ENCODE measurements at places on chromosomes 11 and 22. TPM values are rescaled to one million over a fixed set of nuclear protein-coding genes. Genes with fewer than 3 reads are reported as not detected.

The SUSD2 gene
- polyA plus RNA-seq, result 3.5 TPM

The LINC01488 gene
- polyA plus RNA-seq, result 0.23 TPM

The C1QTNF5 gene
- 23.9 TPM for polyA plus RNA-seq

The DSCAML1 gene
- polyA plus RNA-seq, result 0.76 TPM

The OR52I2 gene
- not detected for polyA plus RNA-seq

The ADAMTS15 gene
- 11.4 TPM for polyA plus RNA-seq

The SYNGR1 gene
- 39.3 TPM for polyA plus RNA-seq

The ROBO4 gene
- polyA plus RNA-seq, result 17.7 TPM

The CSNK2A3 gene
- 0.34 TPM for polyA plus RNA-seq

The SLC15A3 gene
- polyA plus RNA-seq, result 26.4 TPM

The SNX32 gene
- 0.11 TPM for polyA plus RNA-seq

The CHRM4 gene
- polyA plus RNA-seq, result 0.08 TPM

The DNAJB7 gene
- polyA plus RNA-seq, result not detected

The TMPRSS13 gene
- 0.08 TPM for polyA plus RNA-seq

The UBQLNL gene
- 0.03 TPM for polyA plus RNA-seq

The NARS2 gene
- polyA plus RNA-seq, result 16.2 TPM

The CFAP300 gene
- 0.50 TPM for polyA plus RNA-seq

The OR52B2 gene
- not detected for polyA plus RNA-seq

The INS gene
- not detected for polyA plus RNA-seq

The CD3D gene
- polyA plus RNA-seq, result 0.38 TPM

The STK33 gene
- 9.9 TPM for polyA plus RNA-seq

The PANX3 gene
- not detected for polyA plus RNA-seq

The P2RY6 gene
- polyA plus RNA-seq, result 2.3 TPM

The VSIG2 gene
- 0.61 TPM for polyA plus RNA-seq

The SLC6A5 gene
- not detected for polyA plus RNA-seq

The HIC2 gene
- 1.4 TPM for polyA plus RNA-seq

The NLRP14 gene
- polyA plus RNA-seq, result not detected

The SPI1 gene
- polyA plus RNA-seq, result 7.7 TPM

The MFRP gene
- polyA plus RNA-seq, result 0.04 TPM

The ASCL2 gene
- not detected for polyA plus RNA-seq

The PGA5 gene
- polyA plus RNA-seq, result 0.27 TPM

The AHNAK gene
- 84.4 TPM for polyA plus RNA-seq

The FAM180B gene
- 0.15 TPM for polyA plus RNA-seq

The APBB1 gene
- 103 TPM for polyA plus RNA-seq

The MUC6 gene
- 0.06 TPM for polyA plus RNA-seq

The KDM4D gene
- 0.85 TPM for polyA plus RNA-seq

The PACSIN2 gene
- 60.4 TPM for polyA plus RNA-seq

The MYO7A gene
- 1.0 TPM for polyA plus RNA-seq

The PLAAT5 gene
- polyA plus RNA-seq, result 1.1 TPM

The QSER1 gene
- 5.9 TPM for polyA plus RNA-seq

The PATE3 gene
- polyA plus RNA-seq, result not detected

The GSTT2B gene
- 19.9 TPM for polyA plus RNA-seq

The MMP27 gene
- not detected for polyA plus RNA-seq

The OR56A1 gene
- not detected for polyA plus RNA-seq

The IFT27 gene
- 36.7 TPM for polyA plus RNA-seq

Data from heart left ventricle (tissue), 16 donors.